T-helper 22 cell (primary cell): ENCODE measurements at places on chromosomes 4 and X.

DNA sequence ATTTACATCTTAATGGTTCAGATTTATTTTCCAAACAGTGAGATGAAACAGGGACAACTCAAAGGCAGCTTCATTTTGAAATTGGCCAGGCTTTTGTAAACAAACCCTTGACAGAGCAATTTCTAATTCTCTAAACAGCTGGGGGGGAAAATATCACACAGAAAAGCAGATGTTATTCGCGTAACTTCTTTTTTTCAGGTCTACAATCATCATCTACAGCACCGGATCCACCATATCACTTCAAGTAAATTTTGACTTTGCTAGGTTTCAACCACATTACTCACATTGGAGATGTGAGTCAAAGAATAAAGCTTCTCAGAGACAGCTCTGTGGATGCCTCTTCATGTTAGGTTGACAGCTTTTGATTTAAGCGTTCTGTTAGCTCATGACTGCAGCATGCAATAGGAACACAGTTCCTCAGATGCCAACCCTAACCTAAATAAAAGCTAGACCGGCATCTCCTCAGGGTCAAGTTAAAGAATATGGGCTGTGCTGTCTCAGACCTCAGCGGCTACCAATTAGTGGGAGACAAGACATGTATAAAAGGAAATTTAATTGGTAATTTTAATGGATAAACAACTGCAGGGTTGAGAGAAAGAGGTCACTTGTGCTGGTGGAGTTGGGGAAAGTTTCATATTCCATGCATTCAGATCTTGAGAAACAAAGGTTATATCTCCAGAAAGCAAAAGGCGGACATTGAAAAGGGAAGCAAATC lies 26.8 kb downstream of the AMELX start:
- no peak for DNase-seq

DNA sequence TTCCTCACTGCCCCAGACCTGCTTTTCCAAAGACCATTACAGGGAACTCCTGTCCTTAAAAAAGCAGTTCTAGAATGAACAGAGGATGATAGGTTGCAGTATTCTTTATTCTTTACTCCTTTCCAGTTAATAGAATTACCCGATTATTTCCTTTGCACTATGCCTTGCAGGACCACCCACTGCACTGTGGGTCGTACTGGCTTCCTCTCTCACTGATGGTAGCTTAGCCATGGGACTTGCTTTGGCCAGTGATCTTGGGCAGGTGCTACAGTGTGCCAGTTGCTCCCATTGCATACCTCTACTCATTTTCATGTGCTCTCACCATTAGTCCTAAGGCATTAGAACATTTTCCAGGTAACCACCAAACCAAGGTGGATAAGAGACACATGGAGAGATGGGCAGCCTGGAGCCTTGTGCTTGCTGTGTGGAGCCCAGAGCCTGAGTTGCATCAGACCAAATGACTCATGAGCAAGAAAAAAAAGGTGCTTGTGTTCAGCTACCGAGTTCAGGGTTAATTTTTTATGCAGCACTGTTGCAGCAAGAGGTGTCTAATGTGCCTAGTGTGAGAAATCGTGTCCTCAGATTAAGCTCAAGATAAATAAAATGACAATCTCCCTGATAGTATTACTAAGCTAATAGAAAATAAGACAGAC lies 7.6 kb upstream of the UNC5C start:
- DNase-seq = no peak

GRCh38 chr4:66872661-66873060 lies 672.6 kb downstream of the CENPC start:
- no peak for DNase-seq

- DNase-seq = no peak
These were observed 86.9 kb upstream of the PHOX2B start for GRCh38 chr4:41835321-41835995.

GRCh38 chr4:130640592-130640991 lies 1544.6 kb downstream of the C4orf33 start:
- DNase-seq = no peak

DNA sequence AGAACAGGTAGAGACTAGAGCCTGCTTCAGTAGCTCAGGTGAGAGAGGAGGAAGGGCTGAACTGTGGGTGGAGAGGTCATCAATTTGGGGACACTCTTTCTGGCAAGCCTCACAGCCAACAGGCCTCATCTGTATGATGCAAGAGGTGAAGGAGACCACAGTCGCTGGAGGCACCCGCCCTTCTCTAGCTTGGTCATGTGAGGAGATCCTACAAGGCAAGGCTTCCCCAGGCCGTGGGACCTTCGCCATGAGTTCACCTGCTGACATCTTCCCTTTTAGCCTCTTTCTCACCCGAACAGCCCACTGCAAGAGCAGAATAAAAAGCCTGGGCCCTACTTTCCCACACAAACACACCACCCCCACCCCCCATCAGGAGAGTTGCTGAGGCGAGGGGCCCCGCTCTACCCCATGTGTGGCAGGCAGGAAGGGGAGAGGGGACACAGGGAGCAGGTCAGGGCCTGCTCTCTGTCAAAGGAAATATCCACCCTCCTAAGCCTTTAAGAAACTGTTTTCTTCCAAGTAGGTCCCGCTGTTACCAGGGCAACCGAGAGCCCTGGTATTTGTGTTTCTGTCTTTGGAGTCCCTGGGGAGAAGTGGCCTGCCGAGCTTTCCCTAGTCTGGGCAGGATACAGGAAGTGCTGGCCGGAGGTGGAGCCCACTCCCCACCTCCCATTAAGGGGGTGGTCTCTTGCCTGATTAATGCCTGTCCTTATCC lies 8.1 kb downstream of the RTL5 start:
- no peak for DNase-seq

- no peak for DNase-seq
These were observed 308.5 kb upstream of the AADAT start for GRCh38 chr4:170398218-170398617.

GRCh38 chr4:146267826-146268225 lies 53.5 kb downstream of the REELD1 start:
- no peak for DNase-seq

GRCh38 chr4:126890994-126891393 lies 741.8 kb upstream of the INTU start:
- DNase-seq = no peak

DNA sequence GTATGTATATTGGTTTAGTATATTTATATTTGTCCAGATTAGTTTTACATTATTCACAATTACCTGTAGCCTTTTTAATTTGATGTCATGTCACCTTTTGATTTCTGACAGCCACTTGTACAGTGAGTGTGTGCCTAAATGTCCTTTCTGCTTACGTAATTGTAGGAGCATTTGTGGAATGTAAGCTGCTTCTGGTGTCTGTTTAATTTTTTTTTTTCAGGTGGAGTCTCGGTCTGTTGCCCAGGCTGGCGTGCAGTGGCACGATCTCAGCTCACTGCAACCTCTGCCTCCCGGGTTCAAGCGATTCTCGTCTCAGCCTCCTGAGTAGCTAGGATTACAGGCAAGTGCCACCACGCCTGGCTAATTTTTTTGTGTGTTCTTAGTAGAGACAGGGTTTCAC lies 91.2 kb upstream of the XAGE2 start:
- DNase-seq = no peak

- no peak for DNase-seq
These were observed 2.4 kb downstream of the MID1 start for GRCh38 chrX:10617999-10618351.

DNA sequence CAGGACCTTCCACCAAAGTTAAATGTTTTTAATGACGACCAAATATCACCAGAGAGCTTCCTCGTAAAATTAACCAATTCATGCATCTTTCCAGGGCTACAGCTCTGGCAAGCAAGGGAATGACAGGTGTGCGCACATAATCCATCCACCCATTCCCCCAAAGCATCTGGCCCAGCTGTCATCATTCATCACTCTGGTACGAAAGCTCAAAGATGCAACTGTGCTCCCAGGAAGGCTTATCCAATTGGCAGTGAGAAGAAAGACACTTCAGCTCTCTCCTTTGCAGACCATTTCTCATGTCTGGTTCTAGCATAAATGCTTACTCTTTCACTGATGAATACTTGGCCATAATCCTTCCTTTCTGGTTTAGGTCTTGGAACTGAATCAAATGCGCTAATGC lies 139.2 kb downstream of the NSUN7 start:
- DNase-seq = no peak

DNA sequence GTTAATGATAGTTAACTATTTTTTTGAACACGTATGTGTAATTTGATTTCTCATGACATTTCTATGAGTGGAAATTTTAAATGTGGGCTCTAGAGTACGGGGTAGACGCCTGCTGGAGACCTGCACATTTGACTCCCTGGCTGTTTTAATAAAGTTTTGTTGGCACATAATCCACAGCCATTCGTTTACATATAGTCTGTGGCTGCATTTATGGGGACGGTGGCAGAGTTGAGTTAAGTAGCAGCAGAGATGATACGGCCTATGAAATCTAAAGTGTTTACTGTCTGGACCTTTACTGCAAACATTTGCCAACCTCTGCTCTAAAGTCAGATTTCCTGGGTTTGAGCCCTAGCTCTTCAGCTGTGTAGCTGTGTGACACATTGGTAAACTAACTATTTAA lies 118.8 kb downstream of the CHRNA9 start:
- DNase-seq = no peak

- DNase-seq = no peak
These were observed 1382.6 kb downstream of the ARAP2 start for GRCh38 chr4:34861666-34862065.

DNA sequence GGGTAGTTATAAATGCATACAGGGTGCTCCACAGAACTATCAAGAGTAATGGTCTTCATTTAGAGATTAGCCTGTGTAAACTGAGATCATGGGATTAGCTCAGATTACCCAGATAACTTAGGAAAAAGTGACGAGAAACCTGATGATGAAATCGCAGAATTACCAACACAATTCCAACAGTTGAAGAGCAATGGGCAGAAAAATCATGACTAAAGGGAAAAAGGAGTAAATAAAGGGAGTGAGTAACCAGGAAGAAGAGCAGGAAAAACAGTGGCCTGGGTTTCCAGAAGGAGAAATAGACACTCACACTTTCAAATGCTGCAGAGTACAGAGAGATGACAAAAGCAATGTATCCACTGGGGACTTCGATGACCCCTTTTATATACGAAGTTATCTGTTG lies 817.3 kb downstream of the TRIML1 start:
- no peak for DNase-seq

DNA sequence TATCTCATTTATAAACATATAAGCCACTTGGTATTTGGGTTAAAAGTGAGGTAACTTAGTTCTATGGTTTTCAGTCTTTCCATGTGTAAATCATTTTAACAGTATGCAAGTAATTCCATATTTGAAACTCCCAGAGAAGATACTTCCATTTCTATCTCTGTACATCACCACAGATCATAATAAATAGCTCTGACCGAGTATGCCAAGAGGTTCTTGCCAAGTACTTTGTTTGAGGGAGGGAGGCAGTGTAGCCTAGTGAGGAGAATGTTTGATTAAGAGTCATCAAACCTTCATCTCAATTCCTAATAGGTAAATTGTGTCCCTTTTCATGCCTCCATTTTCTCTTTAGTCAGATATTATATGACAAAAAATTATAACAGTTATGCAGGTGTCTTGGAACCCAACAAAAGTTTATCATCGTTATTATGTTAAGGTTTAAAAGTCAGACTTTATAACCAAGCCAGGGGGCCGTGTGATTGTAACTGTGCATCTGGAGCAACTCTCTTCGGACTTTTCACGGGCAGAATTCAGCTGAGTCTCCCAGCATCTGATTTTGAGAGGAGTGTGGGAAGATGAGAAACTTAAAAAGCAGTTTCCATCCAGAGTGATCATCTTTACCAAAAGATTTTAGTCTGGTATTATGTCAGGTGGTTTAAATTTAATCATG lies 123.8 kb downstream of the ANK2 start:
- no peak for DNase-seq

- no peak for DNase-seq
These were observed 102.8 kb upstream of the MAOA start for GRCh38 chrX:43553257-43553656.

DNA sequence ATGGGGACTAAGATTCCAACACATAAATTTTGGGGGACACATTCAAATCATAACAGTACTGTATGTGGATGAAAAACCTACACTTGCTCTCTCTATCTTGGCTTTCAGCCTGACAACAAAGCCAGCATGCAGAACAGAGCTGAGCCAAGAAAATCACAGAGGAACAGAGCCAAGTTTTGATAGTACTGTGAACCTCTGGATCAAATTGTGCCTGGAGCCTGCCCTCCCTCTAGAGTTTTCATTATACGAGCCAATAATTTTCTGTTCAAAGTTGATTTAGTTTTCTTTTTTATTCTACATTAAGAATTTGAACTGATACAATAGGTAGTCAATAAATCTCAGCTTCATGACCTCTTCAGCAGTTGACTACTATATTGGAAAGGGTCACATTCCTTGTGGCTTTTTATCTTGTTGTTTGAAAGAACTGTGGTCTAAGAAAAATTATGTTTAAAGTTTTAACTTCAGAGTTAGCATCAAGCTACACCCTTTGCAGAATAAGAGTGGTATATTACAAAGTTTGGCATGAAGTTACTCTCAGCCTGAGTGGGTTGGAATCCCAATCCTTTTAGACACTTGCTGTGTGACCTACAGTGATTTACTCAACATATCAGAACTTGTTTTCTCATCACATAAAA lies 31.1 kb downstream of the GRID2 start:
- no peak for DNase-seq

GRCh38 chr4:35836596-35836995 lies 407.7 kb downstream of the ARAP2 start:
- DNase-seq = no peak

DNA sequence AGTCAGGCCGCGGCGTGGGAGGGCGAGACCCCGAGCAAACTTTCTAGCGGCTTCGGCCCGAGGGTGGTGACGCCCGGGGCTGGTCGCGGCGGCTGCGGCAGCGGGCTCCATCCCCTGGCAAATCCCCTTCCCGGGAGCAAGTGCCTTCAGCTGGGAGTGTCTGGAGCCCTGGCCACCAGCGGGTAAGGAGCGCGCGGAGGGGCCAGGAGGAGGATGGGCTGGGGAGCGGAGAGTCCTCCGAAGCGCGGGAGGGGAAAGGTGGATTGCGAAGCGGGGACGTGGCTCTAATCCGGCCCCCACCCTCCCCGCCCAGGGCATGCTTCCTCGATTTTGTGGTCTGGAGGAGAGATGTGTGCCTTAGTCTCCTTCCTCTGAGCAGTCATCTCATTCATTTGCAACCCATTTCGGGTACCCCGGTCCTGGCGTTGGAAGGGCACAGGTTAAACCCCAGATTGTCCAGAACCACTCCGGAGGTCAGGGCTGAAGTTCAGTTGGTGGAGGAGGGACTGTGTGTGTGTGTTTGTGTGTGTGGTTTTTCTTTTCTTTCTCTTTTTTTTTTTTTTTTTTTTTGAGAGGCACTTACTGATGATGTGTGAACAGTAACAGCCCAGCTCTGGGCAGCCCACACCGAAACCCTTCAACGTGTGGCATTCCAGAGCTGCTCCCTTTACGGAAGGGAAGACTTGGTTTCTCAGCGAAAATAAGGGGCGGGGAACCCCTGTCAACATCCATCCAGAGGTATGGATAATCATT lies 516 bp downstream of the SGMS2 start:
- no peak for DNase-seq
